ENCODE measurements at places on chromosomes 1 and 21.

DNA sequence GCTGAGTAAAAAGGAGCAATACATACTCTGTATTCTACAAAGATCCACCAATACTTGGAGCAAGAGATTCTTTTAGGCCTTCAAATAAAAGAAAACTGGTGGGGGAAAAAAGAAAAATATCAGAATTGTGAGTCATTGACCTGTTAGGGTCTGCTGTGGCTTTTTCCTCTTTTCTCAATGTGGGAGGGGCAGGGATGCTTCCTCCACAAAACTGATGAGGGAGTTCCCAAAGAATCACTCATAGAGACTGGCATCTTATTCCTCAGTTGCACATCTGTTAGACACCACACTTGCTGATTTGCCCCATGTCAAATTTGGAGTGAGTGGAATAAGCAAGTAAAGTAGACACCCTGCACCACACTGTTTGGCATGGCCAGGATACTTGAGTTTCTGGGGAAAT is 16.6 kb downstream of the C1orf141 start:
- DNase-seq, result no peak

DNA sequence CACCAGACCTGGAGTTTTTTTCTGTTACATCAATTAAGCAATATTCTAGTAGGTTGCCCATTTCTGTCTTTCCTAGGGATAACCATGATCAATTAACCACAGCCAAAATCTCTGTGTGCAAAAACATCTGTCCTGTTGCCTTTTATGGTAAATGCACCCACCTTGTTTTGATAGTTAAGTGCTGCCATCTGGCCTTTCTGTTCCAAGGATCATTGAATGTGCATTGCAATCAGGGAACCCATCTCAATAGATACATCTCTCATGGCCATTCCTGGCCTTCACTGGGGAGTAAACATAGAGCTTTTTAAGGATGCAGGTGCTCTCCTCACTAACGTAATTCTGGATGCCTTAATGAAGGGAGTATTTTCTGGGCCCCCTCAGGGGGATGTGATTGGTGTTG is 111.8 kb upstream of the KIAA1614 start:
- no peak for DNase-seq

- DNase-seq, result no peak
Measured at GRCh38 chr1:187721216-187721615, 892.5 kb downstream of the PLA2G4A start.

GRCh38 chr1:160357286-160358002 is 9.4 kb upstream of the NHLH1 start:
- DNase-seq, result no peak

DNA sequence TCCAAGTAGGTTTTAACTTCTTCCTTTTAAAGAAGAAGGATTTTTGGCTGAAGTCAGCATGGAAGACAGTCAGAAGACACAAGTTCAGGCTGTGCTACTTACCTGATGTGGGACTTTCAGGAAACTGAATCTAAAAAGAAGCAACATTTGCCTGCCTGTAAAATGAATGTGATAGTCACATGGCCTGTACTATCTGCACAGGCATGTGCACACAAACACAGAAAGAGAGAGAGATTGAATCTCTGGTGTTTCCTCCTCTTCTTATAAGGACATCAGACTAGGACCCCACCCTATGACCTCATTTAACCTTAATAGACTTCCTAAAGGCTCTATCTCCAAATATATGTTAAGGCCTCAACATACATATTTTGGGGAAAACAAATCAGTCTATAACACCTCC is 542.9 kb downstream of the PLPP3 start:
- DNase-seq, result no peak

GRCh38 chr1:209686322-209686721 is 11.1 kb downstream of the G0S2 start:
- DNase-seq, result no peak

DNA sequence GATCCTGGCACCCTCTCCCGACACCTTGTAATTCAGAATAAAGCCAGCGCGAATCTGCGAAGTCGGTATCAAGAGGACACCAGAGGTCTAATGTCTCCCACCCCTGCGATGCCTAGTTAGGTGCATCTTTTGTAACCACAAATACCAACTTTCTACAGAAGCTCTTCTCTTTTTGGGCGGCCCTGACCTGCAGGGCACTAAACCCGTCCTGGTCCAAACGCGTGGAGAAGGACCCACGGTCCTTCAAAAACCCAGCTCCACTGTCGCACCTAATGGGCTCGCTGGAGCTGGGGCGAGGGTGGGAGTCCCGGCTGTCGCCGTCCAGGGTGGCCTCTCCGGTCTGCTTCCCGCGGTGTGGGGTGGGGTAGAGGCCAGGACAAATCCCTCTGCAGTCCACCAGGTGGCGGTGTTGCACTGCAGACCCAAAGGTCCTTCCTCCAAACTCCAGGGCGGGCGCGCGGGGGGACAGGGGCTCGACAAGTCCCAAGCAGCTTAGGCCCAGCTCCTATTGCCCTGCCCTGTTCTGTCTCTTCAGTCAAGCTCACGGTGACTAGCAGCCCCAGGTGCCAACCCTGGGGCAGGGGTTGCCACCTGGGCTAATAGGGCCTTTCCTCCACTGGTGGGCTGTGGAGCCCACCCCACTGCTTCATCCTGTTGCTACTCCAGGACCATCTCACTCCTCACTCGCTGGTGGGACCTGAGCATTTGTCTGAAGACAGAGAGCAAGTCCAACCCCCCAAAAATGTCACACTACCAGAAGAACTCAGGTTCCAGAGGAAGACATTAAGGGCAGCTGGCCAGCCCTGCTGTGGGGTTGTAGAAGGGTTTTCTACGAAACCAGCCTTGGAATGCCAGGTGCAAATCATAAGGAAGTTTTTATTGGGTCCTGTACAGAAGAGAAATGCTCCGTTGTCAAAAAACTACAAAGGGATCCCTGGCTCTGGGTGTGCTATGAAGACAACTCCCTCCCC is 2.8 kb downstream of the HES3 start:
- DNase-seq, result peak; percentile 58

DNA sequence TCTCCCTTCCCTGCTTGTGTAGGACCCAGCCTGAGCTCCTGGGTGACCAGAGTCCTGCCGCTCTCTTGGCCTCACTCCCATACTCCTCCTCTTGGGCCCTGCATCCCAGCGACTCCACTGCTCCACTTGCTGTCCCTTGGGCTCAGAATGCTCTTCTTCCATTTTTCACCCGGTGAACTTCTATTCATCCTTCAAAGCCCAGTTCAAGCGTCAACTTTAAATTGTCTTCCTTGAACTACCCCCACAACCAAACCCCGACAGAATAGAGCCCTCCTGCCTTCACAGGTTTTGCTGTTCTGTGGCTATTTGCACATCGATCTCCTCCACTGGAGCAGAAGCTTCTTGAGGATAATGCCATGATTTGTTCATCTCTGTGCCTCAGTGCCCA is 215.4 kb upstream of the EDN2 start:
- no peak for DNase-seq

DNA sequence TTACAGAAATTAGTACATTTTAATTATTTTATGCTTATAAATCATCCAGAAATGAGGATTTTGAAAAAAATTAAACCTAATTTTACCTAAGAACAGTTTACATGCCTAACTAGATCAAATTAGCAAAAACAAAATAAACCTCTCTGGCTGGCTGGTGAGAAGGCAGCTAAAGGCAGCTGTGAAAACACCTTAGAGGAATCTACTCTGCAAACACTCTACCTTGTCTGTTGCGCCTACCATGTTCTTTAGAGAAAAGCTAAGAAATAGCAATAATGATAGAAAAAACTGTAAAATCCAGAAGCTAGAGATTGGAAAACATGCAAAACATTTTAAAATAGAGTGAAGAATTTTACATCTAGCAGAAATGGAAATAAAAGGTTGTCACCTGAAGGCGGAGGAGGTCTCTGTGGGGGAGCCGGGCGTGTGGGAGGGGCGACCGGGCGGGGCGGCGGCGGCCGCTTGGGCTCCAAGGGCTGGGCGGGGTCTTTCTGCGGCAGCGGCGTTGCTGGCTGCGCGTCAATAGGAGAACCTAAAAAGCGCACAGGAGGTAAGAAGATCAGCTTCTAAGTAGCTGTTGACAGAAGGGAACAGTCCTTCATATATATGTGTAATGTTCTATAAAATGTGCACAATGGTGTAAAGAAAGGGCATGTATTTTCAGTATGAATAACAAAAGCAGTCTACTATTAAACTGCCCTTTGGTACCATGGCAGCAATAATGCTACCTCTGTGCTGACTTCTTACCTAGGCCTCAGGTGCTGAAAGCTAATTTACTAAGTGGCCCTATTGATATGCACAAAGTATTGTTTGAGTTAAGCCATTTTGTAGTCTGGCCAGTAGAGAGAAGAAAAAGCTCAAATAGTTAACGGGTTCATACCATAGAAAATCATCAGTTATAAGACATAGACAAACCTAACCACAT is 33.3 kb upstream of the CFAP298 start:
- DNase-seq, result no peak

DNA sequence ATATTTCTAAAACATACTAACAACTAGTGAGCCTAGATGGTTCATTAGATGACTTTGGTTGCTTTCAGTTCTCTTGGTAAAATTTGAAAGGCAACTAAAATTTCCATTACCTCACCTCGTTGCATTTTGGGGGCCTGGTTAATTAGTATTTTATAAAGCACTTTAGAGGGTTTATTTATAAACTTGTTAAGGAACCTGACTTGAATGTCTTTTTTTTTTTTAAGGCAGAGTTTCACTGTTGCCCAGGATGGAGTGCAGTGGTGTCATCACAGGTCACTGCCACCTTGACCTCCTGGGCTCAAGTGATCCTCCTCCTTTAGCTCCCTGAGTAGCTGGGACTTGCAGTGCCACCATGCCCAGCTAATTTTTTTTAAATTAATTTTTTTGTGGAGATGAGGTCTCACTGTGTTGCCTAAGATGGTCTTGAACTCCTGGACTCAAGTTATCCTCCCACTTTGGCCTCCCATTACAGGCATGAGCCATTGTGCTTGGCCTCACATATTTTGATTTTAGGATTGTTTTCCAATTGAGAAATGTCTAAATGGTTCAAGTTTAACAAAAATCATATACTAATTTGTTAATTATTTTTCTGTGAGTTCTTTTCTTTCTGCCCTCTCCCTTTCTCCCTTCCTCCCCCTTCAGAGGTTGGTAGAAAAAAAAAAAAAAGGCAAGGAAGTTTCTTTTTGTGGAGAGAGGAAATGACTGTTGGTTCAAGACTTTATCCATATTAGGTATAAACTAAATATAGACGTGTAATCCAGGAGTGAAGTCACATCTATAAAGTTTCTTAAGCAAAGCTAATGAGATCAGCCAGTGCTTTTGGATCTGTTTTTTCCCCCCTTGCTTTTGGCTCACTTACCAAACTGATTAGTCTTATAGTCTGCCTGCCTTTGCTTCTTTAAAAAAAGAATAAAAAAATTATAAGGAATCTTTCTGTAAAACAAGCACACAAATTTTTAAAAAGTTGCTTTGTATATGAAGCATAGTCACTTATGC is 24.7 kb downstream of the CLIC4 start:
- peak; percentile 72 for DNase-seq

- DNase-seq, result no peak
Measured at GRCh38 chr1:96513136-96513535, 208.4 kb upstream of the PTBP2 start.

DNA sequence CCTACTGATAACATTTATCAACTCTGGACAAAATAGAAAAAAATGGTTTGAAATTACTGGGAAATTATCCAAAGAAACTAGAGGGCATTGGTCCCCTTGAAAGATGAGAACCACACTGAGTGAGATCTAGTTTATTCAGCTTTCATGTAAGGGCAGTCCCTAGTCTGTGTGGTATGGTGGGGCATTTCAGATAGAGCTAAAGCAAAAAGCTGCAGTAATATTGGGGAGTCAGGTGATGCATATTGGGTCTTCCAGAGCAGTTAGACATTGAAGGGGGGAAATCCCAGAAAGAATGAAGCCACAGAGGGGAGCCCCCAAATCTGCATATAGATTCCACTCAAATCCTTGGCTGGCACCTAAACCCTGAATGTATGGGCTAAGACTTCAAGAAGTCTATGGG is 347.7 kb upstream of the POU3F1 start:
- DNase-seq, result no peak

- no peak for DNase-seq
Measured at GRCh38 chr1:206953126-206953525, 6.9 kb upstream of the PIGR start.

DNA sequence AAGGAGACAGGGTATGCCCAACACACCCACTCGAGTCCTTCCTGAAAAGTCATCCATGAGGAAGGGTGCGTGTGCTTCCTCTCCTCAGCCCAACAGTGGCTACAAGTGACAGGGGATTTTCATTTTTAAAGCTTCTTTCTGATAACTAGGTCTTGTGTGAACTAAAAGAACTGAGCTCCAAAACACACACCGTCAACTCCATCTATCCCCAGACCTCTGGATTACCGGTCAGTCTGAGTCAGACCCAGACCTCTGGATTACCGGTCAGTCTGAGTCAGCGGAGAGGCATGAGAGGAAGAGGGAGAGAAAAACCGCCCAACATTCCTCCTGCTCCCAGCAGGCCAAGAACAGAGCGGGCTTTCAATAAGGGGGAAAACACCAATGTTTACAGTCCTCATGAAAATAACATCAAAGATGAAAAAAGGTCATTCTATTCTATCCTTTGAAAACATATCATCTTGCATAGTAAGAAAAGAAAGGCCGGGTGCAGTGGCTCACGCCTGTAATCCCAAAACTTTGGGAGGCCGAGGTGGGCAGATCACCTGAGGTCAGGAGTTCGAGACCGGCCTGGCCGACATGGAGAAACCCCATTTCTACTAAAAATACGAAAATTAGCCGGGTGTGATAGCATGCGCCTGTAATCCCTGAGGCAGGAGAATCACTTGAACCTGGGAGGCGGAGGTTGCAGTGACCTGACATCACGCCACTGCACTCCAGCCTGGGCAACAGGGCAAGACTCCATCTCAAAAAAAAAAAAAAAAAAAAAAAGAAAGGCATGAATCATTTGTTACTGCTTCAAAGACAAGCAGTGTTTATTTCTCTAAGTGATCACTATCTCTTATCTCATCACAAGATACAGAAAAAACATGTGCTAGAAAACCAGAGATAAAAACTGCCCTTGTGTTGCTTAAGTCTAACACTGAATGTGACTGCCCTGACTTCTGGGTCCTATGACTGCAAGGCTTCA is 3.4 kb downstream of the PTTG1IP start:
- DNase-seq, result peak; percentile 88

DNA sequence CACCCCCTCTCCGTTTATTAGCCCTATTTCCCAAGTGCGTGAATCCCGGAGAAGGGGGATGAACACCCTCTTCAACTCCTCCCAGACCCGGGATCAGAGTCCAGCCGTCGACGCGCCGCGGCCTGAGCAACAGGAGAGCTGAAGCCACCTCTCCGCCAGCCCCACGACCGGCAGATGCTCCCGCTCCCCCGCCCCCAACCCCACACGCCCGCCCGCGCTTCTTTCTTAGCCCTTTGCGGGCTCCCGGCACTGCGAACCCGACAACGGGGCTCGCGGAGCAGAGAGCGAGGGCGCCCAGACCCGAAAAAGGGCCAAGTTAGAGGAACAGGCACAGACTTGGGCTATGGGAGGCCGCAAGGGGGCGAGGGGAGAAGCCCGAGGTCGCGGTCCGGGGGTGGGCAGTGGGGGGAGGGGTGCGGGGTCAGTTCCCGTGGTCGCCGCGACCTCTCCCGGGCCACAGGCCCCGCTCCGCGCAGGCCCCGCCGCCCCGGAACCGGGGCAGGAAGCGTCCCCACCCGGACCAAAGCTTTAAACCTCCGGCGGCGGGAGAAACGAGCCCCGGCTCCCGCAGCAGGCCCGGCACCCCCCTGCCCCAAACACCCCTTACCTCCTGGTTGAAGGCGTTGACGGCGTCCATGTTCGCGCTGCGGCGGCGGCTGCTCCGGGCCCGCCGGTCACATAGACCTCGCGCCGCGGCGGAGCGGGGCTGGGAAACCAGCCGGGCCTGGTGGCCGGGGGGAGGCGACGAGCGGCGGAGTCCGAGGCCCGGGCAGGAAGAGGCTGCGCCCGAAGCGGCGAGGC is 662 bp downstream of the SCAF4 start:
- peak; percentile 25 for DNase-seq
